Left ventricle myocardium inferior (tissue), 1 donor: ENCODE measurements at places on chromosomes 11 and 22. TPM values are rescaled to one million over a fixed set of nuclear protein-coding genes. Genes with fewer than 3 reads are reported as not detected.

Gene CYTH4
- total RNA-seq = 4.8 TPM

- DNase-seq = no peak
These were observed 3.9 kb downstream of the SCGB1D1 start for GRCh38 chr11:62193952-62194351.

GRCh38 chr11:11324090-11324489 is 29.0 kb downstream of the CSNK2A3 start:
- no peak for DNase-seq

Gene GCAT
- total RNA-seq = 42.7 TPM

DNA sequence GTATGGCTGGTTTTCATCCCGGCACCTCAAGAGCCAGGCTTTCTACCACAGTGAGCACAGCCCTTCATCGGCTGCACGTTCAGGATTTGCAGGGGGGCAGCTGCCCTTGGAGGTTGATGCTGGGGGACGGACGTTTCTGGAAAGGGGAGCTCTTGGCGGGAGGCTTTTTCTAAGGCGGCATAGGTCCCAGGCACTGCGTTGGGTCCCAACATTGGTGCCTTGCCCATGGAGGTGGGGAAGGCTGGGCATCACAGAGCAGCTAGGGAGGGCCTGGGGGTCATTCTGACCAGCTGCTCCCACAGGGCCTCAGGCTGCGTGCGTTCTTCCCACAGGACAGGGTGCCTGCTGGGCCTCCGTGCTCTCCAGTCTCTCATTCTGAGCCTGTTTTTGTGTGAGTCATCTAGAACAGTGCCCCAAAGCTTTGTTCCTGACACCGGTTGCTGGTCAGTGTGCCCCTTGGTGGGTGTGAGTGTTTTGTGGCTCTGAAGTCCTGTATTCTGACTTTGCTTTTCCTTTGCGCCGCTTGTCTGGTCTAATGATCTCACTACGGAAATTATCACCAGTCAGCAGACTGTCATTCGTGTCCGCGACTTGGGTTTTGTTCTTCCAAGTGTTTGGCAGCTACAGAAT is 275.9 kb downstream of the TBC1D22A start:
- no peak for DNase-seq

Gene MS4A1
- total RNA-seq = not detected

DNA sequence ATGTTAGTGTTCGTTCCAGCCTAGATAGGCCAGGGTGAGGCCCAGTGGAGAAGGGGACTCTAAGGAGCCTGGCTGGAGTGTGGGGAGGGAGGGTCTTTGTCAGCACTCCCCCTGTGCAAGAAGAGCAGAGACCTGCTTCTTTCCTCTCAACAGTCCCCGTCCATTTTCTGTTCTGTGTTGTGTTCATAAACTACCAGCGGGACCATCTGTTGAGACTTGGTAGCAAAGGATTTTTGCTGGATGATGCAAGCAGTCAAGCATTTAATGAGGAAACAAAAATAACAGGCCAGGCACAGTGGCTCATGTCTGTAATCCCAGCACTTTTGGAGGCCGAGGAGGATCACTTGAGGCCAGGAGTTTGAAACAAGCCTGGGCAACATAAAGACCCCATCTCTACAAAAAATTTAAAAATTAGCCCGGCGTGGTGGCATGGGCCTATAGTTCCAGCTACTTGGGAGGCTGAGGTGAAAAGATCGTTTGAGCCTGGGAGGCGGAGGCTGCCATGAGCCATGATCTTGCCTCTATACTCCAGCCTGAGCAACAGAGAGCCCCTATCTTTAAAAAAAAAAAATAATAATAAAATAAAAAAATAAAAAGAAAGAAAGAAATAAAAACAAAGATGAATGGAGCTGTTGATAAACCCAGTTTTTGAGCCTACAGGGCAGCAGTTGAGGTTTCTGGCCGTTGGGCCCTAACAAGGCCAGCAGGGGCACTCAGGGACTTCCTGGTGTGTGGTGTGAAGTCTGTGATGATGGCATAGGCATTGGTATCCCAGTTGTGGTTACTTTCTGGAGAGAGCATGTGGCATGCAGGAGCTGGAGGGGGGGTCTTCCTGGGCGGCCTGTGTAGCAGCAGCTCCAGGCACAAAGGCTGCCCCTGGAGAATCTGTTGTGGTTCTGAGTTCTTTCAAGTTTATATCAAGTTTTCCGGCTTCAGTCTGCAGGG is 1.7 kb upstream of the TXNRD2 start:
- no peak for DNase-seq

DNA sequence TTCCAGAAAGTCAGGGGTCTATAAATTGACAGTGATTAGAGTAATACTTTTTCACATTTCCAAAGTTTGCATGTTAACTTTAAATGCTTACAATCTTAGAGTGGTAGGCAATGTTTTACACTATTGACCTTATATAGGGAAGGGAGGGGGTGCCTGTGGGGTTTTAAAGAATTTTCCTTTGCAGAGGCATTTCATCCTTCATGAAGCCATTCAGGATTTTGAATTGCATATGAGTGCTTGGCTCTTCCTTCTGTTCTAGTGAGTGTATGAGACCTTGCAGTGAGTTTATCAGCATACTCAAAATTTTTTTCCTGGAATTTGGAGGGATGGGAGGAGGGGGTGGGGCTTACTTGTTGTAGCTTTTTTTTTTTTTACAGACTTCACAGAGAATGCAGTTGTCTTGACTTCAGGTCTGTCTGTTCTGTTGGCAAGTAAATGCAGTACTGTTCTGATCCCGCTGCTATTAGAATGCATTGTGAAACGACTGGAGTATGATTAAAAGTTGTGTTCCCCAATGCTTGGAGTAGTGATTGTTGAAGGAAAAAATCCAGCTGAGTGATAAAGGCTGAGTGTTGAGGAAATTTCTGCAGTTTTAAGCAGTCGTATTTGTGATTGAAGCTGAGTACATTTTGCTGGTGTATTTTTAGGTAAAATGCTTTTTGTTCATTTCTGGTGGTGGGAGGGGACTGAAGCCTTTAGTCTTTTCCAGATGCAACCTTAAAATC is 5.3 kb downstream of the MALAT1 start:
- no peak for DNase-seq

Gene SELENOM
- total RNA-seq = 51.5 TPM

GRCh38 chr11:70505331-70505731 is 107.0 kb downstream of the CTTN start:
- DNase-seq = peak; percentile 1

DNA sequence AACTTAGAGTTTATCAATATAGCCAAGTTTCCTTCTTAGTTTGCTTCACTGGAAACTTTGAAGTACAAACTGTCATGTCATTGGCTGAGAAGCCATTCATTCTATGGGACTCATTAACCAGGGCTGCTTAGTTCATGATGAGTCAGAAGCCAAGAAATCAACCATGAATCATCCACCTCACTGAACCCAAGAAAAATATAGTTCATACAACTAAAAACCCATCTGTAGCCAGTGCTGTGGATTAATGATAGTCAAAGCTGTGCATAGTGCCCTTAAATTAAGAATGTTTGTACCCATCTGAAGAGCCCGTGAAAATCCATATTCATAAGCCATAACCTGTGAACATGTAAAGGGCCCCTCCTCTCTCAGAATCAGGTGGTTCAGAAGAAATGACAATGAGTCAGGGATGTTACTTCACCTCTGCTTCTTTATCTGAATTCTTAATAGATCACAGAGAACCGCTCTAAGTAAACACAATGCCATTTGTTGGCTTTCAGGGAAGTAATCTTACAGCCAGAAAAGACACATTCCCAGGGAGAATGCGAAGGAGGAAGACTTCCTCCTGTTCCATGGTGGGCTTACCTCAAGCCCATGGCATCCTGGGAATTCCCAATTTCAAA is 25.4 kb downstream of the MMP20 start:
- no peak for DNase-seq

Gene KRTAP5-9
- total RNA-seq = not detected

GRCh38 chr22:49617866-49618676 is 209.6 kb downstream of the BRD1 start:
- peak; percentile 9 for DNase-seq

Gene ROBO4
- total RNA-seq = 20.7 TPM

DNA sequence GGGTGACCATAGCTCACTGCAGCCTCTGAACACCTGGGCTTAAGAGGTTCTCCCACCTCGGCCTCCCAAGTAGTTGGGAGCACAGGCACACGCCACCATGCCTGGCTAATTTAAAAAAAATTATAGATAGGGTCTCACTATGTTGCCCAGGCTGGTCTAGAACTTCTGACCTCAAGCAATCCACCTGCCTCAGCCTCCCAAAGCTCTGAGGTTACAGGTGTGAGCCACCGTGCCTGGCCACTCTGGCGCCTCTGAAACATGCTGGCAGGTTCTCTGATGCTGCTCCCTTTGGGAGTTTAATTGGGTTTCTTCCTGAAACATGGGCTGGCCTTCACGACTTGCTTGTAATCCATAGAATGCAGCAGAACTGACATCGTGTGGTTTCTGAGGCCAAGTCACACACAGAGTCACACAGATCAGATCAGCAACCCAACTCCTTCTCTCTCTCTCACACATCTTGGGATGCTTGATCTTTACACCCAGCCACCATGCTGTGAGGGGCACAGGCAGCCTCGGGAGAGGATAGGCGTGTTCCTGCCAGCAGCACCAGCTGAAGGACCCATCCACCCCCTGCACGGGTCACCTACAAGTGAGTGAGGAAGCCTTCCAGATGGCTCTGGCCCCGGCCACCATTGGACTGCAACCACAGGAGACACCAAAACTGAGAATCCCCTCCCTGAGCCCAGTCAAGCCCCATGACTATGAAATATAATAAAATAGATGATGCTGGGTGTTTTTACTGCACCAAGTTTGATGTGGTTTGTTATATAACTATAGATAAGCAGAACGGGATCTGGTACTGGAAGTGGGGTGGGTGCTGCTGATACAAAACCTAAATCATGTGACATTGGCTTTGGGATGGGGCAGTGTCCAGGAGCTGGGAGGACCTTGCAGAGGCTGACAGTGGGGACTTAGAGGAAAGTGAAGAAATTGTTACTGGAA is 3.1 kb upstream of the GSC2 start:
- DNase-seq = no peak

Gene DEUP1
- not detected for total RNA-seq

- no peak for DNase-seq
These were observed 99.4 kb upstream of the DRD2 start for GRCh38 chr11:113574586-113574985.
